ENCODE measurements at places on chromosomes 7 and 10. TPM values are rescaled to one million over a fixed set of nuclear protein-coding genes. Genes with fewer than 3 reads are reported as not detected.

DNA sequence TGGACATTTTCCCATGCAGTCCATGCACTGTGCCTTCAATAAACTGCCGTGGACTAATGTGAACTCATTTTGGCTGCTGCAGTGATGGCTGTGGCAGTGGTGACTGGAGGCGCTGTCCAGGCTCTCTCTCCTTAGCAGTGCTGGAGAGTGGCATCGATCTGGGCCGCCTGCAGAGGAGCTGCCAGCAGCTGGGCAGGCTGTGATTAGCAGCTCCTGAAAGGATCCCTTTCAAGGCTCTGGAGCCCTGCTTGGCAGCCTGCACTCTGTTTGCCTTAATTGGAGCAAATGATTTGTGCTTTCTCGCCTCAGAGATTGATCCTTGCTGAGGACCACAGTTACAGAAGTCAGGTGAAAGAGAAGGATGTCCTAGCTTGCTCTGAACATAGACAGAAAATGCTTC is 130.1 kb upstream of the VWC2 start:
- no peak overlapping the region for H3K4me3 ChIP-seq
- no peaks in the 10 kb centered on the region for H3K36me3 ChIP-seq
- H3K4me1 ChIP-seq: peaks cover 23% of the 10 kb centered on the region
- peak; percentile 51 for DNase-seq

Gene CYP51A1
- total RNA-seq: 15.8 TPM

- H3K27ac ChIP-seq: no peak overlapping the region
- peaks cover 13% of the 10 kb centered on the region for H3K4me1 ChIP-seq
- no peak overlapping the region for H3K4me3 ChIP-seq
- no peak for DNase-seq
- H3K27me3 ChIP-seq: peaks cover 14% of the 10 kb centered on the region
These were observed 4.4 kb downstream of the TBATA start for GRCh38 chr10:70780772-70781171.

DNA sequence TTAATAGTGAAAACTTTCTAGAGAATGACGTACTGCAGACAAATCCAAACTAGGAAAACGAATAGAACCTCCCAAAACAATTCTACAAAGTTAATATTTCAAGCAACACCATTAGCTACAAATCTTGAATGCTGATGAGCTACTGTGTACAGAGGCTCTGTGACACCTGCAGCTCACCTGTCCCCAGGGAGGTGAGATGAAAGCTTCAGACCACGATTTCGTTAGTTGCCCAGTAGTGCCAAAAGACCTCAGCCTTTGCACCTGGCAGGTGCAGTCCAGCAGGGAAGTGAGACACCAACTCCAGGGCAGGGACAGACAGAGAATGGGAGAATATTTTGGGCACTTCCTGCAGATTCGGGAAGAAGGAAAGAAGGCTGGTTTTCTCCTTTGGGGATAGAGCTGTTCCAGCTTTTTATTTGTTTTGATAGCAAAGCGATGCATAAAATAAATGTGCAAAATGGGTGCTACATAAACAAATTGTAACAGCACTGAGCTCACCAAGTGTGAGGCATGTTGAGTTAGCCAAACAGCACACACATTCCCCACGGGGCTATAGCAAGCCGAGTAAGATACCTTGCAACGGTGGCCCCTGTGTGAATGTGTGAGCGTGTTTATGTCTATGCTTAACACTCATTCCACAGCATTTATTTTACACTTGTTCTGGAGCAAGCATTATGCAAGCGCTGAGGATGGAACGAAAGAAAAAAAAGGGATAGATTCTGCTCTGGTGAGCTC is 1024.8 kb upstream of the AUTS2 start:
- H3K4me3 ChIP-seq: no peak overlapping the region
- DNase-seq: no peak
- no peaks in the 10 kb centered on the region for H3K4me1 ChIP-seq
- H3K27ac ChIP-seq: no peak overlapping the region

- H3K36me3 ChIP-seq: no peaks in the 10 kb centered on the region
- DNase-seq: no peak
- peaks cover 48% of the 10 kb centered on the region for H3K4me1 ChIP-seq
- H3K4me3 ChIP-seq: no peak overlapping the region
- H3K27me3 ChIP-seq: no peaks in the 10 kb centered on the region
- no peak overlapping the region for H3K27ac ChIP-seq
These were observed 146.0 kb downstream of the SND1 start for GRCh38 chr7:127798023-127798422.
